ENCODE measurements at places on chromosomes 16 and 17.

- no peak for DNase-seq
Observed at GRCh38 chr17:81884520-81884919, 6.9 kb downstream of the ALYREF start.

GRCh38 chr17:43694081-43694870 lies 32.6 kb upstream of the MEOX1 start:
- peak; percentile 69 for DNase-seq

- no peak for DNase-seq
Observed at GRCh38 chr17:14407541-14407940, 106.7 kb downstream of the HS3ST3B1 start.

GRCh38 chr16:80984124-80984892 lies 22.4 kb downstream of the CMC2 start:
- no peak for DNase-seq

DNA sequence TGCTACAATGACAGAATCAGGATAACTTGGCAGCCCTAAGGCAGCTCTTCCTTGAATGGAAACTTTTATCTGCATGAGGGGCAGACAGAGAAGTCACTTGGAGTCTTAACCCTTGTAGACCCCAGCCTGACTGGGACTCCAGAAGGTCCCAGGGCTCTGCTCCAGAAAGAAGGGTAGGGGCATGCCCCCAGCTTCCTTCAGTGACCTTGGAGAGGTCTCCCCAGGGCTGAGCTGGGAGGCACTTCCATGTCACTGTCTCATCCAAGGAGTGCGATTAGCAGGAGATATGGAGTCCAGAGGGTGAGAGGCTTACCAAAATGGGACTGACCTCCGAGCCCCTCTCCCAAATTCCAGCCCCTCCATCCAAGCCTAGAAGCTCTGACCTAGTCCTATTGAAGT lies 3.4 kb upstream of the NLRC5 start:
- no peak for DNase-seq

DNA sequence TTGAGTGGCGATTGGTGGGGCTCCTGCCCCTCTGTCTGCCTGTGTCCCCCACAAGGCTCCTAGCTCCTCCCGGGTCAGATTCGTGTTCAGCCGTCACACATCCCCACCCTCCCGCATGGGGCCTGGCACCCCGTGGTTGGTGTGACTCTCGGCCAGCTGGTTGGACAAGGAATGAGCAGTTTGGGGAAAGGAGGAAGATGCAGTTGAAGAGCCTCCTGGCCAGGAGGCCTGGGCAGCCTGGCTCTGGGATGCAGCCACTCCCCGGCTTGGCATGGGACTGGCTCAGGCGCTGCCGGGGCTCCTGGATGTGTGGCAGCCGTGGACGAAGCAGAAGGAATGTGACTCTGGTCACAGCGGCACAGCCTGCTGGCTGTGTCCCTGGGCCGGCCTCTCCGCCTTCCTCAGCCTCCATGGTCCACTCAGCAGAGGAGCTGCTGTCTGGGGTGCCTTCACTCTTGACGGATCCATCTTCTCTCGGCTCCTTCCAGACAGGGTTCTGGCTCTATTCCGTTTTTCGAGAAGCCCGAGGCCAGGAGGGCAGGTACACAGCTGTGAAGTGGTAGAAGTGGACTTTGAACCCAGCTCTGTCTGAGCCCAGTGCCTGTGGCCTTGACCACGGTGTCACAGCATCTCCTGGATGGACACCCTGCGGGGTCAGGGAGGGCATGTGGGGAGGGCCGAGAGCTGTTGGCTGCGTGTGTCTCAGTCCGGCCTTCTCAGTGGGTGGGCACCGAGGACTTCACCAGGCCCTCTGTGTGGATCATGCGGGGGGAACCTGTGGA lies 2.1 kb downstream of the TRAF7 start:
- DNase-seq: no peak
